ENCODE measurements at places on chromosomes 16 and 17.

DNA sequence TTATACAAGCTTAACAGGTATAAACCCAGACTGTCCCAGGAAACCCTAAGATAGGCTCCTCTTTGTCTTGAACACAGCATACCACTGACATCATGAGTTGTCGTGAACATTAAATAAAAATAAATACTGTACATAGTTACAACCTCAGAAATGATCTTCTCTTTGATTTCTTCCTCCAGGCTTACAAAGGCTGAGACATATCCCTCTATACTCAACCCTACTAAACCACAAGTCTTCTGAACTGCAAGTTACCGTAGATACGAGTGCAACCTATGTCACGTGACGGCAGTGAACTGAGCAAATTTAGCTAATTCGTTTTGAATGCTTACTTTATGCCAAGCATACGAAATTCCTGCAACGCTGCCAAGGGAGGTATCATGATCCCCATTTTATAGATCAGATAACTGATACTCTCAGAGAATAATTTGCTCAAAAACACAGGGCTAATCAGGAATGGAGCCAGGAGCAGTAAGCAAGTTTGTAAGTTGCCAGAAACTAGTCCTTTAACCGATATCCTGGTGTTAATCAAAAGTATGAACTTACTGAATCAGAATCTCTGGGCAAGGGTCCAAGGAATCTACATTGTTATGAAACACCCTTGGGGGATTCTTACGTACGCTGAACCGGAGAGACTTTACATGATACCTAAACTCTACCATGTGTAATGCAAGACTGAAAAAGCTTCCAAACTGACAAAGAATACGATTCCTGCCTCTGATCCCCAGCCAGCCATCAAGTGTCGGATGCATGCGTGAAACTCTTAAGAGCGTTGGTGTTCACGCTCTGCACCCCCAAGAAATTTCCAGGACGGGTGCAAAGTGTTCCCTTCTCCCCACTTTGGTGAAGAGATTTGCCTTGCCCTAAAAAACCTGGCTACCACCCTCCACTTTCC is 106.2 kb downstream of the XYLT1 start:
- DNase-seq, result peak; percentile 73

DNA sequence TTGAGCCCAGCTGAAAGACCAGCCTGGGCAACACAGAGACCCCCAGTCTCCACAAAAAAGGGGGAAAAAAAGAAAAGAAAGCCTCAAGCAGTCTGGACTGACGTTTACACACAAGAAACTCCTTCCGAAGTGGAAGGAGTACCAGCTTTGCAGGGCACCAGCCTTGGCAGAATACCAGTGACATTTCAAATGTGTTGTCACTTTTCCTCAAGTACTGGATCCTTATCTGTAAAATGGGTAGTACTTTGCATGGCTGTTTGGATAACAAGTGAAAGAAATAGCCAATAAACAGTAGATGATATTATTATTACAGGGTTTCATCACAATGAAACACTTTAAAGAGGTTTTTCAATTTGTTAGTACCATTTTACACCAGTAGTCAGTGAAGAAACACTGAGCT is 14.2 kb downstream of the YWHAE start:
- no peak for DNase-seq

DNA sequence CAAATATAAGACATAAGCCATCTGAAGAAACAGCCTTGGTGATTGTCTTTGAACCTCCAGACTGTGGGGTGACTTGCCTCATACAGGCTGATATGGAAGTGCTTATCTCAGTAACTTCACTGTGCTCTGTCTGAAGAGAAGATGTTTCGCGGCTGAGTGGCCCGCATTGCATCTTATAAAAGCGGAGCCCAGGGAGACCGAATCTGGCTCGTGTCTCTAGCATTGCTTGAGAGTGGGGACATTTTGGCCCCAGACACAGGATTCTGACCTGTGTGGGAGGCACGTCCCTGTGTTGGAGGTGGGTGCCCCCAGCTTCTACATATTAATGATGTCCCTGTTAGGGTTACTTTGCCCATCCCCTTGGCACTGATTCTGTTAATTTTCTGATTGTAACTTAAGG is 66.4 kb downstream of the METRNL start:
- DNase-seq, result no peak

GRCh38 chr17:47265983-47266541 is 12.4 kb downstream of the ITGB3 start:
- no peak for DNase-seq

- DNase-seq, result no peak
Measured at GRCh38 chr16:22285080-22285479, 12.1 kb upstream of the POLR3E start.

GRCh38 chr17:51052235-51052634 is 68.4 kb downstream of the SPAG9 start:
- DNase-seq, result no peak

DNA sequence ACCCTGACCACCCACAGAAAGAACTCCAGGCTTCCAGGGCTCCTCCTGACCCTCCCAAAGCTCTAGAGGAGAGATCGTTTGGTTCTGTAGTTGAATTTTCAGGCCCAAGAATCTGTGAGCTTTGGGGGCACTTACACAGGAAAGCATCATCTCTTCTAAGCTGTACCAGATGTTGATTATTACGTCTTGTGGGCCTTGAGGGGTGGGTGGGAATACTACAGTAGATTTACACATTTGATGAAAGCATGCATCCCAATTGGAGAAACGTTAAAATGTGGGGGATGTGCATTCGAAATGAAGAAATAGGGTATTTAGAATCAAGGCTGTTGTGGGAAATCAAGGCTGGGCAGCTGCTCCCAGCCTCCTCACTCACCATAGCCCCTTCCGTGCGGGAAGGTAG is 61.9 kb downstream of the MGAT5B start:
- DNase-seq, result no peak

GRCh38 chr16:47847220-47847970 is 308.4 kb downstream of the ABCC12 start:
- DNase-seq, result no peak

- DNase-seq, result peak; percentile 54
Measured at GRCh38 chr16:69187446-69188235, 677 bp downstream of the SNTB2 start.

GRCh38 chr17:73634629-73635028 is 9.6 kb downstream of the SDK2 start:
- DNase-seq, result no peak

DNA sequence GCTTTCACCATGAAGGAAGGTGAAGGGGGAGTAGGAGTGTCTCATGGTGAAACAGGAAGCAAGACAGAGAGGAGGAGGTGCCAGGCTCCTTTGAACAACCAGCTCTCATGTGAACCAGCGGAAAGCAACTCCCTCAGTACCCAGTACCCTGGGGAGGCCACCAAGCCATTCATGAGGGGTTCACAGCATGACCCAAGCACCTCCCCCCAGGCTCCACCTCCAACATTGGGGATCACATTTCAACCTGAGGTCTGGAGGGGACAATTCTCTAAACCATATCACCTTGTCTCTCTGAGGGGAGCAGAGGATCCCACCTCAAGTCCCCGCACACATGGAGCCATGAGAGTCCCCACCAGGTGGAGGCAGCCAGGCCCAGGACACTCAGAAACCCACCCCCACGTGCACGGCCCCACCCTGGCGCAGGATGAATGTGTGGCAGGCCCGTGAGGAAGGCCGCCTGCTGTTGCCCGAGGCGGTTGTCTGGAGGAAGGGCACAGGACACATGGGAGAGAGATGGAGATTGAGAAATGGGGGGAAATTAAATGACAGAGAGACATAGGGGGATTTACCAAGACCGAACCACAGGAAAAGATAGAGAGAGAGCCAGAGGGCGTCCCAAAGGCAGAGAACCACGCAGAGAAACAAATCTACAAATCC is 85.9 kb downstream of the TMEM132E start:
- DNase-seq, result peak; percentile 18

Data from CD4-positive, alpha-beta T cell treated with Interleukin-6 for 4 hours (primary cell).